ENCODE measurements at places on chromosomes 11 and 22. TPM values are rescaled to one million over a fixed set of nuclear protein-coding genes. Genes with fewer than 3 reads are reported as not detected.

DNA sequence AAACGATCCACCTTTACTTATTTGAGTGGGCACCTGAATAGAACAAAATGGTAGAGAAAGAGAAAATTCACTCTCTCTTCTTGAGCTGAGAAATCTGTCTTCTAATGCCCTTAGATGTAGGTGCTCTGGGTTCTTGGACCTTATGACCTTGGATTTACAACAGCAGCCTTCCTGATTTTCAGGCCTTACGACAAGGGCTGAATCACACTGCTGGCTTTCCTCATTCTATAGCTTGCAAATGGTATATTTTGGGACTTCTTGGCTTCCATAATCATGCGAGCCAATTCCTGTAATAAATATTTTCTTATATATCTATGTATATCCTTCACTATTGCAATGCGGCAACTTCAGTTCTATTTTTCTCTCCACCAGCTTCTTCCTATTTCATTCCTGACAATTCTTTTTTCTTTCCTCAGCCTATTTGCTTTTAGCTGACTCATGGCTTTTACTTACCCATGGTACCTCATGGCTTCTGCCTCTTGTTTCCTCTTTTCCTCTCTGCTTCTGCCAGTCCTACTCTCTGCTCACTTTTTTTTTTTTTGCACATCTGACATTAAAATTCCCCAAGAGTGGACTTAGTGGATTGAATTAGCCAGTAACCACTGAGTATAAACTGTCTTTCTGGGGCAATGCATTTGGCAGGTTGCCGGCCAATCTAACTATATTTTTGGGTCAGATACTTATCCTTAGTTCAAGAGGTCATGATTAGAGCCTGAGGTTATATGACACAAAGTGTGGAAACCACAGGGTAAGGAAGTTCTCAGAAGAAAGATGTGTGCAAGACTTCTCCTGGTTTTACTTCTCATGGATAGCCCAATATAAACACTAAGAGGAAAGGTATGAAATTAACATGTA lies 359.5 kb downstream of the TMEM135 start:
- DNase-seq: no peak
- H3K27ac ChIP-seq: no peak overlapping the region
- H3K4me3 ChIP-seq: no peak overlapping the region
- H3K4me1 ChIP-seq: no peaks in the 10 kb centered on the region
- no peaks in the 10 kb centered on the region for H3K27me3 ChIP-seq

GRCh38 chr11:60971520-60971919 lies at the start of gene CD6:
CD6 (plus strand) TSS chr11:60971680; CDS start chr11:60971866, 186 bp downstream.
- H3K36me3 ChIP-seq: no peaks in the 10 kb centered on the region
- no peaks in the 10 kb centered on the region for H3K4me1 ChIP-seq
- no peaks in the 10 kb centered on the region for H3K27me3 ChIP-seq
- H3K4me3 ChIP-seq: no peak within 1 kb of the TSS
- DNase-seq: no peak
- H3K27ac ChIP-seq: no peak within 1 kb of the TSS

The SLC22A25 gene
- not detected for total RNA-seq

DNA sequence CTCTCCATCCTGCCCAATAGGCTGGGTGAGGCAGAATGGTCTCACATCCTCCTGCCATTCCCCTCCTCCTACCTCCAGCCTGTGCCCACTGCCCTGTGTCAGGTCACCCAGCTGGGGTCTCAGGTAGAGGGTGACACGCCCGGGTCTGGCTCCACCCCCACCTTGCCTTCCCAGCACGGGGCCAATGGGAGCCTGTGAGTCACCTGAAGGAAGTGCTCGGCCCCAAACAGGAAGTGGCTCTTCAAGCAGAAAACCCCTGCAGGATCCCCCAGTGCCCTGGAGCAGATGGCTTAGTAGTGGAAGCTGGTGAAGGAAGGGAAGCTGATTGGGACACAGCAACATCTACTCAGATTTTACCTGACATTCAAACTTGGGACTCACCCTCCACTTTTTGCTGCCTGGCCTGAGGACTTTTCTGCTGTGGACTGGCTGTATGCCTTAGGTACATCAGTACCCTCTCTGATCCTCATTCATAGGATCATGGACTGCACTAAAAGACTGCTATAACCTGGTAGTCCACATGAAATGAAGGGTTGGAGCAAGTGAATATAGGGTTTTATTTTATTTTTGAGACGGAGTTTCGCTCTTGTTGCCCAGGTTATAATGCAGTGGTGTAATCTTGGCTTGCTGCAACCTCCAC lies 33.4 kb downstream of the GDPD5 start:
- no peaks in the 10 kb centered on the region for H3K4me1 ChIP-seq
- no peak overlapping the region for H3K27ac ChIP-seq
- no peak overlapping the region for H3K4me3 ChIP-seq
- H3K36me3 ChIP-seq: no peaks in the 10 kb centered on the region

DNA sequence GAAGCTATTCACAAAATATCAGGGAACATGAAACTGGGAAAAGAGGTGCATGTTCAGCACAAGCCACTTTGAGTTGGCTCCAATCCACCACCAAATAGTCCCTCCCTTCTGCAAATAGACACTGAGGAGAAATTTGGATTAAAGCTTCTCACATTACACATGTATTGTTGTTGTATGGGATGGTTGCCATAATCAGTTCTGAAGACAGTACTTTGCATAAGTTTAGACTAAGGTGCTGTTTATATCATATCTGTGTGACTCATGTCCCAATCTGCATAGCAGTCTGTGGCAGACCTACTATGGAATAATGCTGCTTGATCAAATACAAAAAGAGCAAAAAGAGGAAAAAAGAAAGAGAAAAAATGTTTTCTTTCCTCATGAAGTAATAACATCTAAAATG lies 376.7 kb upstream of the DDI1 start:
- H3K4me3 ChIP-seq: no peak overlapping the region
- no peaks in the 10 kb centered on the region for H3K36me3 ChIP-seq
- no peak for DNase-seq
- H3K4me1 ChIP-seq: no peaks in the 10 kb centered on the region
- H3K27ac ChIP-seq: no peak overlapping the region

DNA sequence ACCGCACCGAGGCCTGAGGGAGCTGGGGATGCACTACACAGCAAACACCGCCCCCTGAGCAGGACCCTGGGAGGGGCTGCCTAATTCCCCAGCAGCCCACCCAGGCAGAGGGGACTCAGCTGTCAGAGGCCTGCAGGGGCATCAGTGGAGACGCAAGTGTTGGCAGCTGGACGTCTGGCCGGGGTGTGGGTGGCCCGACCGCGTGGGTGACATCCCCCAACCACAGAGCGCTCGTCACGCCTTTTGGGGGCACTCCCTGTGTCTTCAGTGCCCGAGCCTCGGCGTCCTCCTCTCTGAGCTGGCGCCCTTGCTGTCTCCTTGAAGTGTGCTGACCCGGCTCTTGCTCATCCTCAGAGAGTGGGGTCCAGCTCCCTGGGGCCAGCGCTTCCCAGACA lies 150.2 kb downstream of the BRD1 start:
- no peaks in the 10 kb centered on the region for H3K27me3 ChIP-seq
- no peaks in the 10 kb centered on the region for H3K36me3 ChIP-seq
- no peak overlapping the region for H3K4me3 ChIP-seq
- no peak overlapping the region for H3K27ac ChIP-seq
- DNase-seq: no peak

DNA sequence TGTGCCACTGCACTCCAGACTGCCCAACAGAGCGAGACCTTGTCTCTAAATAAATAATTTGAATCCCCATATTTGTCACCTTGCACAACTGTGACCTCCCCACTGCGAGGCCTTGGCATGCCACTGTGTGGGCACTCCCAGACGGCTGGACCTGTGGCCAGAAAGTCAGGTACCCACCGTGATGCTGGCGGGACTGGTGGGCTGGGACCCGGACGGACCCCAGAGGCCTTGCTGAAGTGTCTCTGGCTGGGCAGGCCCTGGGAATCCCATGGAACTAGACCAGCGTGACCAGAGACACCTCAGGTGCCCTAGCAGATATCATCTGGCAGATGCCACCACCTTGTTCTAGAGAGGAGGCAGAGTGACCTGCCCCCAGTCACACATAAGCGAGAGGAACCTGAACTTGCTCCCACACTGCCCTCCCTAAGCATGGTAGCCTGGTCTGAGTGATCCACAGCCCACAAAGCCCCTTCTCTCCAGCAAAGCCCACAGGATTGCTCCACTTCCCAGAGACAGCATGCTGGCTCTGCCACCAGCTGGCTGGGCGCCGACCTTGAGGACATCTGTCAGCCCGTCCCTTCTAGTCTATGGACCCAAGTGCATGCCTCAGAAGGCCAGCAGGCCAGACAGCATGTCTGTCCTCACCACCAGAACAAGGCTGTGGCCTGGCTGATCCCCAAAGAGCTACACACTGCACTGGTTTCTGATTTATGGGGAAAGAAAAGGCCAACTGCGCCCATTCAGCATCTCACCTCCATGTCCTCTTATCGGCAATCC lies 9.5 kb downstream of the MACROD1 start:
- no peak overlapping the region for H3K4me3 ChIP-seq
- DNase-seq: no peak
- peaks cover 5% of the 10 kb centered on the region for H3K4me1 ChIP-seq
- H3K36me3 ChIP-seq: no peaks in the 10 kb centered on the region

DNA sequence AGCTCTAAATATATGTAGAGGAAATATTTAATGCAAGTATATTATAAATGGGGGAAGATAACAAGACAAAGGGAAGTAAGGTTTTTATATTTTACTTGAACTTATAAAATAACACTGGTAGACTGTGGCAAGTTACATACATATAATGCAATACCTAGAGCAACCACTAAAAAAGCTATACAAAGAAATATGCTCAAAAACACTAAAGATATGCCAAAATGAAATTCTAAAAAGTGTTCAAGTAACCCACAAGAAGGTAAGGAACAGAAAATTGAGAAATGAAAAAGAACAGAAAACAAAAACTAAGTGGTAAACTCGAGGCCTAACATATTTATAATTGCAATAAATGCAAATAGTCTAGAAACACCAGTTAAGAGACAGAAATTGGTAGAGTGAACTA lies 32.5 kb downstream of the BTG4 start:
- no peaks in the 10 kb centered on the region for H3K4me1 ChIP-seq
- H3K36me3 ChIP-seq: no peaks in the 10 kb centered on the region
- H3K27ac ChIP-seq: no peak overlapping the region
- no peak overlapping the region for H3K4me3 ChIP-seq

DNA sequence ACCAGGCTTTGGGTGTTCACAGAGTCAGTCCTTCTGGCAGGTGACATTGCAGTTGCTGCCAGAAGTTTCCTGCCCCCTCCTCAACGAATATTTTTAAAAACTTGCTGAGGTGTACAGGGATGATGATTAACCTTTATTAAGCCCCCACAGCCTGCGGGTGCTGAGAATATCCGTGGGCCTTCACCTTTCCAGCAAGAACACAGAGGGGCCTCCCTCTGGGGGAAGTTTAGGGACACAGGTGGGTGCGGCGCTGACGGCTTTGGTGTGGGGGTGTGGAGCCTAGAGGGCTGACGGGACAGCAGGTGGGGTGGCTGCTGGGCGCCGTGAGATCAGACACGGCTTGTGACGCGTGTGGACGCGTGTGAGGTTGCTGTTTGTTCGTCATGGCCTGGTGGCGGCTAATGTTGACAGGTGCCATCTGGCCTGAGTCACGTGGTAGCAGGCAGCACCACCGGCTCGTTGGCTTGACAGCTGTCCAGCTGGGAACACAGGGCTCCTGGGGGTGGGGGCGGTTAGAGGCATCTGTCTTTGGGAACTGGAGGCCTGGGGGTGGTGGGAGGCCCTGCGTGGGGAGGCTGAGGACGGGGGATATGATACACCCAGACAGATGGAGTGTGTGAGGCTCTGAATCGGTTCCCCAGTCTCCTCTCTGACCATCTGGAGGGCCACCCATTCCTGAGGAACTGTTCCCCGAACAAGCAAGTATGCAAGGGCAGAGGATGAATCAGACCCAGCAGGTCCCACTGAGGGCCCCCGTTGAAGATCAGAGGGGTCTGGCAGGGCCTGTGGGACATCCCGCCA lies 12.5 kb upstream of the LRRC10B start:
- H3K36me3 ChIP-seq: no peaks in the 10 kb centered on the region
- DNase-seq: no peak
- no peak overlapping the region for H3K27ac ChIP-seq
- H3K4me1 ChIP-seq: no peaks in the 10 kb centered on the region

The BAIAP2L2 gene
- 0.50 TPM for total RNA-seq

DNA sequence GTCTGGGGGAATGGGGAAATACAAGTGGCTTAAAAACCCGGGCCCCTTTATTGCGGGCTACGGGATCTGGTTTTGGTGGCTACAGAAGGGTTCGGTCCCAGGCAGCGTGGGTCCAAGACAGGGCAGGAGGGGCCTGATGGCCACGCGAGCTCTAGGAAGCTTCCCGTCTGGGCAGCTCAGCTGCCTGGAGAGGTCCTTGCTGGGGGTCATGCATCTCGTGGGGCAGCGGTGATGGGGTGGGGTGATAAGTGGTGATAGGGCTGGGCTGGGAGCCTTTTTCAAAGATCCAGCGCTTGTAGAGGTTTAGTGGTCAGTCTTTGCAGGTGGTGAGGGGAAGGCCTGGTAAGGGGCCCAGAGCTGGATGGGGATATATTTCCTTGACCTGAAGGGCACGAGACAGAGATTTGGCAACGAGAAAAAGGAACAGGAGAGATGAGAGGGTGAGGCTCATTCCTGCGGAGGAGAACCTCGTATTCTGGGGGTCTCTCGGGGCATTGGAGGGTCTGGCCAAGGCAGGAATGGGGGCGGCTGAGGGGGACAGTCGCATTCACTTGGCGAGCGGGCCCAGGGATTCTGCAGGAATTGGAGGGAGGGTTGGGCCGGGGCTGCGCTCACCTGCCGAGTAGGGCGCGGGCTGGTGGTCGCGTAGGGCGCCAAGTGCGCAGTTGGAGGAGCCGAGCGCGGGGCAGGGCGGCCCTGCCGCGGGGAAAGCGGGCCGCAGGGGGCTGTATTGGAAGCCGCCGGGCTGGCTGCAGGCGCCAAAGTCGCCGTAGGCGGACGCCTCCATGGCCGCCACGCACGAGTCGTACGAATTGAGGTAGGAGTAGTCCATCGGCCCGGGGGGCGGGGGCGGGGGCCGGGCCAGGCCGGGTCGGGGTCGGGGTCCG lies 560 bp downstream of the PHOX2A start:
- peaks cover 15% of the 10 kb centered on the region for H3K27me3 ChIP-seq
- H3K27ac ChIP-seq: no peak overlapping the region
- DNase-seq: no peak

GRCh38 chr11:85652786-85653447 lies 5.2 kb downstream of the TMEM126A start:
- no peak for DNase-seq
- H3K36me3 ChIP-seq: no peaks in the 10 kb centered on the region
- peaks cover 12% of the 10 kb centered on the region for H3K4me1 ChIP-seq
- no peak overlapping the region for H3K27ac ChIP-seq
- no peak overlapping the region for H3K4me3 ChIP-seq

DNA sequence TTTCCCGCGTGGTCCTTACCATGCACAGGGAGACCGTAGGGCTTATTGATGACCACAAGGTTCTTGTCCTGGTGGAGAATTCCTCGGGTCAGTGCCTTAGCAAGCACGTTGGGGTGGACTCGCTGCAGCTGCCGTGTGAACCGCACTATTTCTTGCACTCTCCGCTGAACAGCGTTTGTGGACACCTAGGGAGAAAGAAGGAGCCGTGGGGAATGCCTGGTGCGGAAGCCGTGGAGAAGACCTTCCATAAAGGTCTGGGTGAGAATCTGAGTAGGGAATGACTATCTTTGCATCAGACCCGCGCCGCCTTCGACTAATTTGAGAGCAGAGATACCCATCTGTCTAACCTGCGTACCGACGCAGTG lies 597 bp downstream of the RPUSD4 start:
- H3K36me3 ChIP-seq: no peaks in the 10 kb centered on the region
- peaks cover 25% of the 10 kb centered on the region for H3K4me1 ChIP-seq
- H3K4me3 ChIP-seq: peak overlapping the region; percentile 60
- no peak for DNase-seq
- H3K27me3 ChIP-seq: no peaks in the 10 kb centered on the region

The SLC6A5 gene
- not detected for total RNA-seq

- no peak for DNase-seq
- H3K36me3 ChIP-seq: no peaks in the 10 kb centered on the region
Measured at GRCh38 chr11:118845369-118845768, 38.3 kb upstream of the CXCR5 start.

Data from thyroid gland (tissue), 4 donors.